Activated naive CD8-positive, alpha-beta T cell treated with anti-CD3 and anti-CD28 coated beads for 36 hours (primary cell): ENCODE measurements at places on chromosomes 3 and 15.

- no peak for DNase-seq
Observed at GRCh38 chr15:99054892-99055291, 47.3 kb upstream of the PGPEP1L start.

DNA sequence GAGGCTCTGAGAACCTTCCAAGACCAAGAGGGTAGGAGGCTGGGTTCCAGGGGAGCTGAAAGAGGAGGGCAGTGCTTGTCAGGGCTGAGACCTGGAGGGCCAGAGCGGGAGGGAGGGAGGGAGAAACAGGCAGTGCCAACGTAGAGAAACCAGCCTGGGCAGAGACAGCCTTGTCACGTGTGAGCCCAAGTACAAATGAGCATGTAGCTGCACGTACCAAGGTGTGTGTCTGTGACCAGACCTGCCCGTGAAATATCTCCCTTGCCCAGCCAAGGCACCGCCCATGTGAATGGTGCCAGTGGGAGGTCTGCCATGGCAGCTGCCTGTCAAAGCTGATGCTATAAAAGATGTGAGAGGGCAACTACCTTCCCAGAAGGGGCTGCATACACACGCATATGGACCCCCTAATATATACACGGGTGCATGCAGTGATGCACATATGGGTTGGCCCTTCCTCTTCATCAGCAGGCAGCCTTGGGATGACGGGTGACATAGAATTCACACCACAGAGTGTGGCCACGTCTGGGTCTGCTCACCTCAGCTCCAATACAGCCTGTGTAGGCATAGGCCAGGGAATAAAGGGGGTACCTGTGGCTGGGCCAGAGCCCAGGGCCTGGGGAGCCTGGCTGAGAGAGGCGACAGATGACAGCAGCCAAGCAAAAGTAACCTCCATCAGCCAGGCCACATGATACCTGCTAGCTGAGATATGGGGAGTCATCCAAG, 7.8 kb upstream of the CTDSPL start:
- DNase-seq = no peak

- DNase-seq = no peak
Observed at GRCh38 chr3:46707601-46708011, 6.4 kb downstream of the TMIE start.

GRCh38 chr3:138899351-138899991, 47.5 kb downstream of the FOXL2 start:
- no peak for DNase-seq

- DNase-seq = no peak
Observed at GRCh38 chr3:184002469-184002868, 15.2 kb downstream of the ABCC5 start.

GRCh38 chr3:197798863-197799262, 7.8 kb downstream of the LRCH3 start:
- DNase-seq = no peak

- DNase-seq = no peak
Observed at GRCh38 chr15:72800833-72801481, 17.4 kb upstream of the ADPGK start.

GRCh38 chr3:188316723-188317070, 162.7 kb downstream of the LPP start:
- no peak for DNase-seq

DNA sequence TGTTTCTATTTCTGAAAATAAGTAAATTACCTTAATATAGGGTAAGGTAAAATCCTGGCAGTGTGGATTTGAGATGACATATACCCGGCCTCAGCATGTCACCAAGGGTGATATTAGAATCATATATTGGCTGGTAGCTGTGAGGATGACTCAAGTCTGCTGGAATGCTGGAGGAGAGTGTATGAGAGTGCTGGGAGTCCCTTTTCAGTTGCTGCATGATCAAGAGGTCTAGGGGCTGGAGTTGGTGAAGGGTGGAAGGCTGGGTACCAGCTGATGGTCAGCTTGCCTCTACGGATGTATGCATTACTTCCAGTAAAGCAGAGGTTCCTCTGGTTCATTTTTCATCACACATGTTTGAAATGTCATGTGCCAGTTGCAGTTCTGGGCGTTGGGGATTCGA, 40.6 kb downstream of the SLC25A26 start:
- DNase-seq = no peak

- no peak for DNase-seq
Observed at GRCh38 chr15:62617741-62618140, 424.8 kb upstream of the TPM1 start.

DNA sequence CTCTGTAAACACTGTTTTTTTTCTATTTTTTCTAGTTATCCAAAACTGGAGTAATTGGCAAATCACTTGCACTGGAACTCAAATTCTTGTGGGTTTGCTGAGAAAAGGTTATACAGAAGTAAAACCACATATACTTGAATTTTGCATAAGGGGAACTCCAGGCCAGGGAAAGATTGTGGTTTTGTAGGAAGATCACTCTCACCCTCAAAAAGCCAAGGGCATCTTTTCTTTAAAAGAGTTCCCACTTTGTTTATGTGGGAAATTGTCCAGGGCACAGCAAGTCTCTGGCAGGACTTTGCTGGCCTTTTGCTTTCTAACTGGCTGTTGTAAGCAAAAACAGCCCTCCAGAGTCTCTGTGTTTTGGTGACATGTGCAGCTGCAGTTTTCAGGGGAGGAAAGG, 340.3 kb upstream of the RBMS3 start:
- DNase-seq = no peak

GRCh38 chr3:188671971-188672370, 499.8 kb upstream of the TPRG1 start:
- no peak for DNase-seq

GRCh38 chr15:40847223-40847961, 3.5 kb downstream of the SPINT1 start:
- no peak for DNase-seq

DNA sequence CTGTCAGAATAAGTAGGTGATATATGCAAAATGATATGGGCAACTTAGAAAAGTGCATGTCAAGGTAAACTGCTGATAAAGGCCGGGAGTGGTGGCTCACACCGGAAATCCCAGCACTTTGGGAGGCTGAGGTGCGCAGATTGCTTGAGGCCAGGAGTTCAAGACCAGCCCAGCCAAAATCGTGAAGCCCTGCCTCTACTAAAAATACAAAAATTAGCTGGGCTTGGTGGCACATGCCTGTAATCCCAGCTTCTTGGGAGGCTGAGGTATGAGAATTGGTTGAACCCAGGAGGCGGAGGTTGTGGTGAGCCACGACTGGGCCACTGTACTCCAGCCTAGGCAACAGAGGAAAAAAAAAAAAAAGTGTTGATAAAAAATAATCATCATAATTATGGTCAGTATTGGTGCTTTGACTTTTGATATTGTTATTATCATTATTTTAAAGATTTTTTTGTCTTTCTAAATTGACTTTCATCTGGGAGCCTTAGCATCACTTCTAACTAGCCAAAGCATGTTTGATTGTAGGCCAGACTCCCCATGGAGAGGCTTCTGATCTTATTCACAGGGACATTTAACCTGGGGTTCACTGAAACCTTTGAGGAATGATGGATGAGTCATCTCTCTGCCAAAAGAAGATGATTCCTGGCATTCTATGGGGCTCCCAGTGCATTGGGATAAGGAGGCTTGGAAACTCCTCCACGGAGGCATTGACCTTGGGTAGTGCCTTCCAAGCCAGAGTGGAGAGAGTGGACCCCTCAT, 5.6 kb downstream of the ZBTB38 start:
- no peak for DNase-seq

DNA sequence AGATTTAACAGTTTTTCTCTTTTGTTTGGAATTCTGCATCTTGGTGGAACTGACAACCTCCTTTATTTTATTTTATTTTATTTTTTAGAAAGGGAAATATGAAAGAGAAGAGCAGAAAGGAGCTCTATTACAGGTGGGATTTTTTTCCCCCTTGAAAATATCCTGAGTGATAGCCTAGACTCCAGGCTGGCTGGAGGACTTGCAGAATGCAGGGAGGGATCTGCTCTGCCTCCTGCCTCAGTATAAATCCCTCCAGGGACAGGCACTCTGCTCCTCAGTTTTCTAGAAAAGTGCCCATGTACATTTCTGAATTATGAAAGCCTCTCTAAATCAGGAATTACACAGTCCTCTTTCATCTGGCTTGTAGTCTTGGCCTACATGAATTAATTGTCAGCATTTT, 173.7 kb downstream of the TMEM108 start:
- DNase-seq = no peak

- DNase-seq = no peak
Observed at GRCh38 chr3:168847291-168847883, 751.7 kb upstream of the GOLIM4 start.

GRCh38 chr15:56923174-56923591, 4.7 kb downstream of the TCF12 start:
- no peak for DNase-seq

- DNase-seq = no peak
Observed at GRCh38 chr3:57065588-57065987, 5.1 kb downstream of the SPATA12 start.

- no peak for DNase-seq
Observed at GRCh38 chr15:25171856-25172687, 217.3 kb downstream of the SNRPN start.

- no peak for DNase-seq
Observed at GRCh38 chr15:89171136-89172072, 50.0 kb downstream of the RLBP1 start.

- no peak for DNase-seq
Observed at GRCh38 chr15:59306520-59307164, 66.0 kb downstream of the MYO1E start.

- no peak for DNase-seq
Observed at GRCh38 chr3:16480861-16481545, 32.5 kb downstream of the RFTN1 start.

GRCh38 chr3:197227780-197228574, 70.4 kb downstream of the DLG1 start:
- no peak for DNase-seq

- no peak for DNase-seq
Observed at GRCh38 chr3:159159546-159159945, 357.7 kb downstream of the MFSD1 start.
